T-helper 2 cell (primary cell): ENCODE measurements at places on chromosomes 3 and 15.
A peak's percentile ranks its signal among the peaks of the same experiment; 100 is the strongest.

GRCh38 chr15:55241186-55241585 lies 44.4 kb upstream of the RSL24D1 start:
- no peak for DNase-seq

DNA sequence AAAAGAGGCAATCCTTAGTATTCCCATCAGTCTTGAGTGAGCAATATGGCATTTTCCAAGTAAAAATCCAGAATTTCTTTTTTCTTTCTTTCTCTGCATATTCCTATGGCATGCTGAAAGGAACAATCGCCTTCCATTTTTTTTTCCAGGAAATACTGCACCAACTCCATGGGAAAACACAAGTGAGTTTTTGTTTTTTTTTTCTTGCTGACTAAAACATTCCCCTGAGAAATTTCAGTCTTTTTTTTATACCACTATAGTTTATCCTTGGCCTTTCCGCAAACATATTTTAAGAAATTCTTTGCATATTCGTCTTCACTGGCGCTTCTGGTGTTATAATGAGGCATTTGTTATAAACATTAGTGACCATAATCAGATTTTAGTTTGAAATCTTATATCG lies 429.6 kb upstream of the MDFIC2 start:
- DNase-seq, result no peak

DNA sequence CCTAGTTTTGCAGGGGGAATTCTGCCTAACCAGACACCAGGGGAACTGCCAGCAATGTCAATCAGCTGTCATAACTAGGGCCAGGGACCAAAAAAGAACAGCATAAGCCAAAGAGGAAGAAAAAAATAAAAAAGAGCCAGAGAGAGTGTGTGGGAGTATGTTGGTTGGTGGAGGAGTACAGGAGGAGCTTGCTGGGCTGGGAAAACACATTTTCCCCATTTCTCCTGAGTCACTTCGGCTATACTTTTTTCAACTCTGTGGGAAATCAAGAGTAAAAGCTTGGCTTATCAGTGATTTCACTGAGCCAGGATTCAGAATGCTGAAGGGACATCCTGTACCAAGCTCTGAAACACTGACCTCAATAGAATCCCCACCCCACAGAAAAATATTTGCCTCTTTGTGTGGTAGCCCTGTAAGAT lies 144.7 kb upstream of the DPH6 start:
- no peak for DNase-seq

- no peak for DNase-seq
Measured at GRCh38 chr15:84962955-84963354, 18.7 kb upstream of the PDE8A start.

DNA sequence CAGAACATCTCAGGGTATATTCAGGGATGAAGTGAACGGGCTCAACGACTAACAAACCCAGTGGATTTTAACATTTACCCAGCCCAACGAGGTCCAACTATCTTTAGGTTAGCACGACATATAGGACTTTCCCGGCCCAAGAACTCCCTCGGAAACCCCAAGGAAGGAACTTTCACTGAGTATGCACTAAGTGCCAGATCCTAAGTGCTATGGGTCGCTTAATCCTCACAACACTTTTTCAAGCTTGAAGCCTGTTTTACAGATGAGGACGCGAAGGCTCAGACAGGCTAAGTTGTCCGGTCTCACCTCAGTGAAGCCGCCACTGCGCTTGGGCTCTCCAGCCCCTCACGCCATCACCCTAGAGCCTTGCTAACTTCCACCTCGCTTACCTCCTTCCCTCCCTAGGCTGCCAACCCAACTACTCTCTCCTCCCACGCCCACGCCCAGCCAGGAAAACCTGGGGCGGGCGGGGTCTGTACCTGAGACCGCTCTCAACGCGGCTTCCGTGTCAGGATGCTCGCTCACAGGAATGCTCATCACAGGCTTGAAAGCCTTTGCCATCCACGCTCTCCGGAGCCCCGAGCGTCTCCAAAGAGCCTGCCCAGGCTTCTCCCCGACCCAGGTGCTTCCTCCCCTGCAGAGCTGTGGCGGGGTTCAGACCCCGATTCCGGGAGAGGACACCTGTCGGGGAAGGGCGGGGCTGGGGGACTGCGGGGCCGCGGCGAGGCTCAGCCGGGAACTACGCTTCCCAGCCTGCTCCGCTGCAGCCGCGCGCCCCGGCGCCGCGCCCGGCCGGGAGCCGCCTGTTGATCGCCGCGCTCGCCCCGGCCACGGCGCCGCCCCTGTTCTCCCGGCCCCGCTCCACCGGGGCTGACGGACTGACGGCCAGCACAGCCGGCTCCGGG lies at the start of gene TMOD2:
TSS of gene TMOD2 (plus strand) at position 806 of the 905 bp plus-strand sequence. CDS start 14,845 bp downstream, outside the sequence.
- peak; percentile 34 for DNase-seq

GRCh38 chr15:74422652-74423430 lies 10.9 kb downstream of the SEMA7A start:
- DNase-seq, result no peak

DNA sequence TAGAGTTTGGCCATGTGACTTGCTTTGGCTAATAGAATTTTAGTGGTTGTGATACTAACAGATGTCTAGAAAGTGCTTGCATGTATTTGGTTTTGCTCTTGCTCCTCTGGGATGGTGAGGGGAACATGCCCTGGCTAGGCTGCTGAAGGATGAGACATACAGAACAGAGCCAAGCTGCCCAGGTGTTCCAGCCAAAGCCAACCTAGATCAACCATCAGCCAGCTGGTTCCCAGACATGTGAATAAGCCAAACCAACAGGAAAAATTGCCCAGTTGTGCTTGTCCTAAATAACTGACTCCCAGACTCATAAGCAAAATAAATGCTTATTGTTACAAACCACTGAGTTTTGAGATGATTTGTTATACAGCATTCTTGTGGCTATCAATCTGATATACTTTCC lies 292.6 kb downstream of the SUCLG2 start:
- DNase-seq, result no peak

DNA sequence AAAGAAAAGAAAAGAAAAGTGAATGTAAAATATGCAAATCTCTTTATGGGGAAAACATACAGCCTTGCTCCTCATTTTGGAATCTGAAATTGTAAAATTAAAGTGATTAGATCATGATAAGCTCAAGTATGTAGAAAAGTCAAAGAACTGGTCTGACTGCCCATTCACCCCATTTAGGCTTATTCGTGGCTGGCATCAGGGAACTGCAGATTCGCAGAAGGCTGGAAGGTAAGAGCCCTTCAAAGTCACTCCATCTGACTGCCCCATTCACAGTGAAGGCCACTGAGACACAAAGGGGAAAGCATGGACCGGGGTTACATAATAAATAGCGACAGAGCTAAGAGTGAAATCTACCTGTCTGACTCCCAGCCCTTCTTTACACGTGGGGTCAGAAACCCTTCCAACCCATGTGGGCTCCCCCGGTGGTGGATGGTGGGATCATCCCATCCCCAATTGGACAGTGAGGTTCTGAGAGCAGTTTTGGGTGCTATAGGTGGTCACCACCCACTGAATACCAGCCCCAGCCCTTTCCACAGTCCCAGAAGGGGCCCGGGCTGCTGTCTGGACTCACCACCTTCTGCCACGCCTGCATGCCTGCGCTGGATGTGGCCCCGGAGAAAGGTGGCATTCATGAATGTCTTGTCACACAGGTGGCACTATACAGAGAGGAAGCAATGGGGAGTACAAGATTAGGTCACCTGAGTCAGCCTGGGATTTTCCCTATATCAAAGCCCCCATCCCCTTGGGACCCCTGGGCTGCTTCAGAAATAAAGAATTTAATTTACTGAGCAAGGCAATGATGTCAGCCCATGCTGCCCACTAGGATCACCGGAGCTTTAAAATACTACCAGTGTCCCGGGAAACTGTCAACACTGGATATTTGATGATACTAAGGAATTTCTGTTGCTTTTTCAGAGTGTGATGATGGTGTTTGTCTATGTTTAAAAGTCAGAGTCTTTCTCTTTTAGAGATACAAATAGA lies 17.9 kb downstream of the DZIP1L start:
- no peak for DNase-seq

DNA sequence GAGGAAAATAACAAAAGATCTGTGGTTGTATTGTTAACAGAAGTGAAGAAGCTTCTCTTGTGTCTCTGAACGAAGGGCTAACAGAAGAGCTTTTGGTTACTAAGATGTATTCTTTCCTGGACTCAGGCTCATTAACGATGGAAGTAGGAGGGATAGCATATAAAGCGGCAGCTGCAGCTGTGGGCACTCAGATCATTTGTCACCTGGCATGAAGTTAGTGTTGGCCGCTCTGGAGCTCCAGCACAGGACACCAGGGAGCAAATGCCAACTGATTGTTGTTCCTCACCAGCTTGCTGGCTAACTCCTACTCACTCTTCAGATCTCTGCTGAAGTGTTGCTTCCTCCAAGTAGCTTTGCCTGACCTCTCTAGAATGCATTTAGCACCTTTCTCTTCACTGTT lies 15.5 kb upstream of the SLITRK3 start:
- DNase-seq, result no peak
